Anterior cingulate cortex (tissue), 58 donors: ENCODE measurements at places on chromosomes 2 and 18.

DNA sequence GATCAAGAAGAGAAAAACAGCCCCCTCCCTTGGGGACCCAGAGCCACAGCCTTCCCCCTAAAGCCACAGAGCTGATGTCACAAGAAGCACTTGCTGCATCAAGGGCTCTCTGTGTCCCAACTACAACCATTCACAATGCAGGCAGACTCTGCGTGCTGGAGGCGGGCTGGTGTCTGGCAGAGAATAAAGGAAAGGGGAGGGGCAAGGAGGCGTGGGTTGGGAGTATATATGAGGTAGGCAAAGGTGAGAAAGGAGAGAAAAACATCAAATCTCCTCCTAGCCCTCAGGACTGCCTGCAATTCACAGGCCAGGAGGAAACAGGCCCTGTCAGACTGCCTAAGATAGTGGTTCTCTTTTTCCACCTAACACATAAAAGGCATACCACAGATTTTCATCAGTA is 48.8 kb upstream of the IHH start:
- no peak for DNase-seq

DNA sequence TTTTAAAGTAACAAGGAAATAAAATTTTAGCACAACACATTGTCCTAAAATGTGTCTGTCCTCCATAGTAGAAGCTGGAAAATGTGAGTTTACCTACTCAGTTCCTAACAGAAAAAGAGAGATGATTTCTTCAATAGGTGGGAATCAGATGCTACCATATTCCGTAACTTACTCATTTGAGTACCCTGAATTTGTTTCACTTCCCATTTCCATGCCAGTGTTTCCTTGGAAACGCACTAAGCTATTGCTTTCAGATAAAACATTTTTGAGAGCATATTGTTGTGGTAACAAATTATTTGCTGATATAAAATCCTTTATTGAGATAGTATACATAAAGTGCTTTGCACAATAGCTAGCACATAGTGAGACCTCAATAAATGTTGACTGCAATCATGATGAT is 137.5 kb upstream of the BARD1 start:
- DNase-seq = no peak

- DNase-seq = peak; percentile 80
Measured at GRCh38 chr2:55112229-55113031, 62.2 kb upstream of the RTN4 start.

GRCh38 chr2:213021971-213022899 is 129.2 kb downstream of the IKZF2 start:
- no peak for DNase-seq

- no peak for DNase-seq
Measured at GRCh38 chr2:46850742-46851141, 64.9 kb downstream of the MCFD2 start.

DNA sequence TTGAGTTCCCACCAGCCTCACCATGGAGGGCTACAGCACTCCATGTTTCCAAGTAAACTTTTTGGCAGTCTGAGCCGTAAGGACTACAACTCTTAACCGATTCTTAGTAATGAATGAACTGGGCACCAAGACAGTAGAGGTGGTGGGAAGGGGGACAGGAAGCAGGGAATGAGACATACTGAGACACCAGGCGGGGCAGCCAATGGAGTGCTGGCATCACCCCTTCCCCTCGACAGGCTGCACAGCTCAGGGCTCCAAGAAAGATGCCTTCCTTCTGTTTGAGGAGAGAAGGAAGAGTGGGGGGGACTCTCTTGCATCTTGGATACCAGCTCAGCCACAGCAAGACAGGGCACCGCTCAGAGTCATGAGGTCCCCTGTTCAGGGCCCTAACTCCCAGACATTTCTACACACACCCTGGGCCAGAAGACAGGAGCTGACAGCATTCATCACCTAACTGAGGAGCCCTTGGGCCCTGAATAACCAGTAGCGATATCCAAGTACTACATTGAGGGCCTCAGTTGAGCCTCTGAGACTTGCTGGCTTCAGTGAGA is 45.2 kb downstream of the USP34 start:
- DNase-seq = no peak

GRCh38 chr2:76169276-76170008 is 458.7 kb upstream of the GCFC2 start:
- DNase-seq = no peak

DNA sequence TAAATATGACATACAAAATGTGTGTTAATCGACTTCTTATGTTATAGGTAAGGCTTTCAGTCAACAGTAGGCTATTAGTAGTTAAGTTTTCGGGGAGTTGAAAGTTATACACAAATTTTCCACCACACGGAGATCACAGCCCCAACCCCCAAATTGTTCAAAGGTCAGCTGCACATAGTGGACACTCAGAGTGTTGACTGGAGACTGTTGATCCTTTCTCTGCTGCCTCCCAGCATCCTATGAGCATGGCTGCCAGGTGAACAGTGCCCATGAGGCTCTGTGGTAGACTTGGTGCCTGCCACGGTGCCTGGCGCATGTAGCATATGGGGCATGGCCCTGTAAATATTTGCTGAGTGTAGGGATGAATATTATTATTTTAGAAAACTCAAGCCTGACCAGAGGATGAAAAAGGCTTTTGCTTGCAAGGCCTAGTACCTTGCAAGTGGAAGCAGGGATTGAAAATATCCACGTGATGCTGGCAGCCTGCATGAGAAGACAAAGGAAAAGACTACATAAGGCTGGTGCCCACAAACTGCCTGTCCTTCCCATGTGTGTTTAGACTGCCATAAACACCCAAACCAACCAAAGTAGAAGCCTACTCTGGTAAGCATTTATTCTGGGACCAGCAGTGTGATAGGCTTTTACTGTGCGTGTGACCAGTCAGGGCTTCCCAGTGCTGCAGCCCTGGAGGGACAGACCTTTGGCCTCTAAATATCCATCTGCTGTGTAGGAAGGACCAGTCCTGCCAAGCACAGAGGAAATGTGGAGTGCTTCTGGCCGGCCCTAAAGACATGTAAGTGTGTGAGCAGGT is 226.1 kb downstream of the LDLRAD4 start:
- no peak for DNase-seq

DNA sequence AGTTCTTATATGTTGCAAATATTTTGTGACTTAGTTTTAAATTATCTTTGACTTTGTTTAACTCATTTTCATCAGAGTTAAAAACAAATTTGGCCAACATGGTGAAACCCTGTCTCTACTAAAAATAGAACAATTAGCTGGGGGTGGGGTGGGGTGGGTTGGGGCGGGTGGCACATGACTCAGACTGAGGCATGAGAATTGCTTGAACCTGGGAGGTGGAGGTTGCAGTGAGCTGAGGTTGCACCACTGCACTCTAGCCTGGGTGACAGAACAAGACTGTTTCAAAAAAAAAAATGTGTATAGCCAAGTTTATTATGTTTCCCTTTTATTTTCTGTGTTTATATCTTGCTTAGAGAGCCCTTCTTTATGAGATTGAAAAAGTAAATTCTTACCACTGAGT is 14.2 kb upstream of the LIPG start:
- DNase-seq = no peak

DNA sequence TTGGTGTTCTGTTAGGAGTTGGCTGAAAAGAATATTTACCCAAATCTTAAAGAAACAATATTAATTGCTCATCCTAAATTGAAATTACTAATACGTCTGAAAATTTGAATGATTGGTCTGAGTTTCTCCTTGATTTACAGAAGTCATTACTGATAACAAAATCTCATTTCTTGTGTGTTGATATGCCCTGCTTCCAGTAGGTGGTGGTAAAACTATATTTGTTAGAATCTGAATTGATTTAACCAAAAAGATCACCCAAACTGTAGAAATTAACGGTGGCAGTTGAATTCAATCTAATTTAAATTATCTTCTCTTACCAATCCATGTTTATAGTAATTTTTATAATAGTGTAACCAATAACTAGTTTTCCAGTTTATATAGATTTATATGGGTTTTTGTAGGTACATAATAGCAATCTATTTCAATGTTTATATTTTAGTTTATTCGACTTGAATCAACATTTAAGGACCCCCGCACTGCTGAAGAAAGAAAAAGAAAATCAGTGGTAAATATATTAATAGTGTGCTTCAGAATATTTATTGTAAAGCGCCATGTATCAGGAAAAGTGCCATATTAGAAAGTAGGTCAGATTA is 38.3 kb downstream of the PAPOLG start:
- no peak for DNase-seq

DNA sequence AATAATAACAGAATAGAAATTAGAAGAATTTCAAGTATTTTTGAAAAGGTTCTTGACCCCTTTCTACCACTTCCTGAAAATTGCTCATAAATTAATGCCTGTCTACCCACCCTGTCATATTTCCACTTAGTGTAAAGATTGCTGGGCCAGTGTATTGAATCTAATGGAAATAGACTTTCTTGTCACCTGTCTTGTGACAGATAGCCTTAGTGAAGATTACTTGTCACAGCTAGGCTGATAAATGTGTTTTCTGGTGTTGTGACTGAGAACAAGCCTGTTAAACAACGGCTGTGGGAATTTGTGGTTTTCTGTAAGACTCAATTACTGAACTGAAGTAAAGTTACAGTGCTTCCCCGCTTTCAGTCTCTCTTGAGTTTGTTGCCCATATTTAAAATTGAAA is 37.0 kb downstream of the PIK3C3 start:
- DNase-seq = no peak

DNA sequence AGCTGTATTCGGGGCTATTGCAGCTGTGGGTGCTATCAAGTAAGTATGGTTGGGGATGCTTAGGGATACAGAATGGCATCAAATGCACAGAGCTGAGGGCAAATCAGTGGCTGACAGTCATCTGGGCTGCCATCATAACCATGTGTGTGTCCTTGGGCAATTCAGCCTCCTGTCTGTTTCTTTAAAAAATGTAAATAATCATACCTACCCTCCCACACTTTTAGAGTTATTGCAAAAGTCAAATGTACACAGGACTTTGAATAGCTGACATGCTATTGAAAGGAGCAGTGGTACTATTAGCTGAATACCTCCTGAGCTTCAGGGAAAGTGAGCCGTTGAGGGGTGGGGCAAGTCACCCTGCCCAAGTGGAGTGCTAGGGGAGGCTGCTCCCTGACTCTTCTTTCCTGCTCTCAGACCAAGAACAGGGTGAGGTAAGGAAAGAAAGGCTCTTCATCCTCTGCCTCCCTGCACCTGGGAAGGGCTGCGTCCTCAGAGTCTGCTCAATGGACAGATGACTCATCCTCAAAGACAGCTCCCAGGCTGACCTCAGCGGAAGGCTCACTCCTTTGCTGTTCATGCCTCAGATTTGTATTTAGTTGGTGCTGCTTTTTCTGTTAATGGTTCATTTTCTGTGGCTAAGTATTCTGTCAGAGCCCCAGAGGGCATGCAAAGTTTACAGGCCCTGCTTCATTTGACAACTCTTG is 54.9 kb upstream of the BZW1 start:
- DNase-seq = no peak

DNA sequence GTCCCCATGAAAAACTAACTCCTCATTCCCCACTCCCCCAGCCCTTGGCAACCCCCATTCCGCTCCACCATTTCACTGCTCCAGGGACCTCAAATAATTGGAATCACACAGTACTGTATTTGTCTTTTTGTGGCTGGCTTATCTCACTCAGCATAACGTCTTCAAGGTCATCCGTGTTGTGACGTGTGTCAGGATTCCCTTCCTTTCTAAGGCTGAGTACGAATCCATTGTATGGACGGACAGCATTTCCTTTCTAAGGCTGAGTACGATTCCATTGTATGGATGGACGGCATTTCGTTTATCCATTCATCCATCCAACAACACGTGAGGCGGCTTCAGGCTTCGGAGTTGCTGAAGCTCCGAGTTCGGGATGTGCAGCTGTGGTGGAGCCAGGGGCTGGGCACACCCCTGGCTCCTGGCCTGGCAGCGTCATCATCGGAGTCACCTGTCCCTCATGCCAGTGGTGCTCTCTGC is 1.2 kb upstream of the ASB1 start:
- no peak for DNase-seq

DNA sequence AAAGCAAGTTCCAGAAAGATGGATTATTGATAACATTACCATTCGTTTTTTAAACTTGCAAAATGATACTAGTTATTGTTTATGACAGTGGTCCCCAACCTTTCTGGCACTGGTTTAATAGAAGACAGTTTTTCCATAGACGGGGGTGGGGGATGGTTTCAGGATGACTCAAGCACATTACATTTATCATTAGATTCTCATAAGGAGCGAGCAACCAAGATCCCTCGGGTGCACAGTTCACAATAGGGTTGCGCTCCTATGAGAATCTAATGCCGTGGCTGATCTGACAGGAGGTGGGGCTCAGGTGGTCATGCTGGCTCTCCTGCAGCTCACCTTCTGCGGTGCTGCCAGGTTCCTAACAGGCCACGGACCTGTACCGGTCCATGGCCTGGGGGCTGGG is 86.2 kb downstream of the BCL2 start:
- no peak for DNase-seq

DNA sequence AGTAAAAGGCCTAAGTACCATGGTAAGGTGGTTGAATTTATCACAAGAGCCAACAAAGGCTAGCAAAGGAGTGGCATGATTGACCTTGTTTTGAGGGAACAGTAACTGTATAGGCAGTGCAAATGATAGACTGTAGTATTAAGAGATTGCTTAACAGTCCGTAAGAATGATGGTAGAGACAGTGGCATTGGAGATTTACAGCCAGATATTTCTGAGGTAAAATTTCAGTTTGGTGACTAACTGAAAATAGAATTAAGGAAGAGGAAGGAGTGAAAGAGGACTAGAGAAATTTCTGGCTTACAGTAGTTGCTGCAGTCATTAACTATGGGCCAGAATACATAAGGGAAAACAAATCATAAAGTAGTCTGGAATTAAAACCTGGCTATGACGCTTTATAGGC is 4.4 kb upstream of the BAZ2B start:
- DNase-seq = no peak

DNA sequence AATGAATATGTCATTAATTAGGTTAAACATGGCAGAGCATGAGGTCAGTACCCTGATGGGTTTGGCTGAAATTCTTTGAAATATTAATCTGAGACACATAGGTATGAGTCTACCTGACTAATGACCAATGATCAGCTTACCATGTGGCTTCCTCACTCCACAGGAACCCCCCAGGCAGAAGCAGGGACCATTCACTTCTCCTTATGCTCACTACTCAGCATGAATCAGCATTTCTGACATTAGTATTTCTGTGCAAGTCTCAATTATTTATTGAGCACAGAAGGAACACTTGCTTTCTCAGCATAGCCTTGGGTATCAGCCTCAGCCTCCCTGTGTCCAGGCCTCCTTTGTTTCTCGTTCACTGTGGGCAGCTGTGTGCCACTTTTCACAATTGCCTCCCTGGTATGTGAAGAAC is 9.3 kb upstream of the KCNE4 start:
- DNase-seq = no peak

GRCh38 chr2:191369034-191369433 is 123.8 kb downstream of the MYO1B start:
- no peak for DNase-seq

DNA sequence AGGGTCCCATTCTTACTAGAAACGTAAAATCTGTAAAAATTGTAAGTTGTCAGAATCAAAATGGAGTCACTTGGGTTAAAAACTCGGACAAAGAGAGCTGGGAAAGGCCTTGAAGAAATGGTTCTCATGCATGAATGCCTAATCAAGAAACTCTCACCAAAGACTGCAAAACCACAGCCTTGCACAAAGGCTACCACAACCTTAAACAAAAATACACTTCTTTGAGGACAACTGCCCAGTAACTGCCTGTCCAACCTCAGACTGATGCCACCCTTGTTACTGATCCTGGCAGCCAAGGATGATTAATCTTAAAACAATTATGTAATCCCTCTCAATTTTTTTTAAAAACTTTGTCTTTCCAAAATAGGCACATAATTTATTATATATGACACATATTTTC is 299.3 kb downstream of the CCDC85A start:
- no peak for DNase-seq

- DNase-seq = peak; percentile 19
Measured at GRCh38 chr18:76875390-76876325, 53.3 kb downstream of the ZNF236 start.
